ENCODE measurements at places on chromosomes 5 and 9.

GRCh38 chr5:79023947-79024346, 38.8 kb upstream of the ARSB start:
- no peak for DNase-seq

- no peak for DNase-seq
Measured at GRCh38 chr5:133114166-133114932, 62.5 kb downstream of the HSPA4 start.

- no peak for DNase-seq
Measured at GRCh38 chr5:143041461-143041860, 271.3 kb downstream of the ARHGAP26 start.

DNA sequence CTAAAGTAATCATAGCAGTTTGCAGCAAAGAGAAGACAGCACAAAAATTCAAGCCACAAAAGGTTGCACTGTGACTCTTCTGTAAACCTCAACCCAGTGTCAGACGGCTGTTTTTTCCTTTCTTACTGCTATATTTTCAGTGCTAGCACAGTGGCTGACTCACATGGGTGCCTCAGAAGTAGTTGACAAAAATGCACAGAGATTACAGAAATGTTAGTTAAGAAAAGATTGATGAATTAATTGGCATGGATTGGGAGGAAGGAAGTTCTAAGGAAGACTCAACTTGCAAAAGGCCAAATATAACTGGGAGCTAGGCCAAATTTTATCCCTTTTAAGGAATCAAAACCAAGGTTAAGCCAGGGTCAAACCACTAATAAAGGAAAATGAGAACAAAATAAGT, 43.7 kb upstream of the ITGA1 start:
- no peak for DNase-seq

DNA sequence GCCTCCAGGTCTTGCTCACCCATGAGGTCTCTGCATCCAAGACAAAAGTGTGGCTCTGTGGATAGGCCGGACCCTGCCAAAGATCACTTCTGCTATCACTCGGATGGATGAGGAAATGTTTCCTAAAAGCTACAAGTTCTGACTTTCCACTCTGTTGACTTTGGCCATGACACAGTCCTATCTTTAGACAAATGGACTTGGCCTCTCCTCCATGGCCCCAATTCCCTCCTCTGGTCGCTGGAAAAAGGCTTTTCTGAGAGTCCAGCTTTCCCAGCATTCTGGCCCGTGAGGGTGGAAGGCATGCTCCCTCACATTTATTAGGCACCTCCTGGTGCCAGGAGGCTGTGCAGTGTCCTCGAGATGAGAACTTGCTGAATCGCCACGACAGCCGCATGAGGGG, 83.1 kb downstream of the COL27A1 start:
- no peak for DNase-seq

DNA sequence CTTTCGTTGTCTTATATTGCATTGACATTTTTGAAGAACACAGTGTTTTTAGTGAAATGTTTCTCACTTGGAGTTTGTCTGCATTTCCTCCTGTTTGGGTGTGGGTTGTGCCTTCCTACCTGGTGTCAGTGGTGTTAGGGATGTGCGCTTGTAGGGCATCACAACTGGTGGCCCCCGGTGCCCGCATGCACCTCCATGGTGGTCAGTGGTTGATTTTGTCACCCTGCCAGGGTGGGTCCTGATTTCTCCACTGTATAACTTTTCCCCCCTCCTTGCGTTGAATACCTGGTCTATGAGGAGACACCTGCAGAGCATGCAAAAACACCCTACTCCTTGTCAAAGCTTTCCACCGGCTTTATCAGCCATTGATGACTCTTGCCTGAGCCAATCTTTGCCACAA, 132.9 kb downstream of the BARX1 start:
- DNase-seq, result no peak

GRCh38 chr5:6716629-6717149, 3.5 kb downstream of the TENT4A start:
- DNase-seq, result no peak

GRCh38 chr5:180908998-180909731, 10.2 kb downstream of the BTNL8 start:
- DNase-seq, result no peak

DNA sequence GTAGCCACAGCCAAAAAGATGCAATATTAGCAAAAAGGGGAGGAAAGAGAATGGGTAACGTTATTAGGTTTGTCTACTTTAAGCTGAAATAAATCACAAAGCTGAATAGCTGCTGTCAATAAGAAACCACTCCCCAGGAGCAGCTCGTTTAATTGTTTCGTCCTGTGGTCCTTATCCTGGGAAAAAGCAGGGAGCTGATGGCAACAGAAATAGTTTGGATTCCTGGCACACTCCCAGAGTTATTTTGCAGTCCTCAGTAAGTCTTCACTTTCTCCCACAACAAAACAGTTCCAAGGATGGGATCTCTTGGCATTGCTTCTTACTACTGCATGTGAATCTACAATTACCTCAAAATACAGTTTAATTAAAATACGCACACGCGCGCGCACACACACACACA, 28.8 kb downstream of the FRMD3 start:
- no peak for DNase-seq

DNA sequence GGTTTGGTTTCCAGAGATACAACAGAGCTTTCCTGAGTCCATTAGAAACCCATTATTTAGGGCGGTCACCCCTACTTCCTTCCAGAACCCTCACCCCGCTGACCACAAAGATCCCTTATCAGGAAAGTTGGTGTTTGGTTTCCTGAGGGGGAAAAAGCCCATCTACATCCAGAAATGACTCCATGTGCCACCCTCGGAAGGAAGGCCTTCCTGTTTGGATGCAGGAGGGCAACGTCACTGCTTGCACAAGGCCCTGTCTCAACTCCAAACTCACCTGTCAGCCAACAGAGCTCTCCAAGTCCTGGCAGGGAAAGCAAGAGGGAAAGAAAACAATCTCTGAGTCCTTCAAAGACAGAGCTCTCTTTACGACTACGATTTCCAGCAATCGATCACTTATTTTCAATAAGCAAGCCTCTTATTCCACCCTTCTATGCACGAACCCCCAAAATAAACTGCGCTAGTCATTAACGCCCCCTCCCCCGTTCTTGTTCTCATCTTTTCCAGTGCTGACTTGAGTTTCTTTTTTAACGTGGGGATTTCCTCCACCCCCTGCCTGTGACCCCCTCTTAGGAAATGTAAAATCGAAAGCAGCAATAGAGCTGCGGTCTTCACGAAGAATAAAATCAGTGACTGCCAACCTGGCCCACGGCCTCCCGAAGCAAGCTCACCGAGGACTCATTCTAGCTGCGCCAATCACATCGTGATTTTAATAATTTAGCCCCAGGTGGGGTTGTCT, 35.7 kb upstream of the NTNG2 start:
- no peak for DNase-seq

- no peak for DNase-seq
Measured at GRCh38 chr5:586751-587285, 25.3 kb upstream of the CEP72 start.

GRCh38 chr9:102768002-102768401, 227.1 kb upstream of the CYLC2 start:
- DNase-seq, result no peak

DNA sequence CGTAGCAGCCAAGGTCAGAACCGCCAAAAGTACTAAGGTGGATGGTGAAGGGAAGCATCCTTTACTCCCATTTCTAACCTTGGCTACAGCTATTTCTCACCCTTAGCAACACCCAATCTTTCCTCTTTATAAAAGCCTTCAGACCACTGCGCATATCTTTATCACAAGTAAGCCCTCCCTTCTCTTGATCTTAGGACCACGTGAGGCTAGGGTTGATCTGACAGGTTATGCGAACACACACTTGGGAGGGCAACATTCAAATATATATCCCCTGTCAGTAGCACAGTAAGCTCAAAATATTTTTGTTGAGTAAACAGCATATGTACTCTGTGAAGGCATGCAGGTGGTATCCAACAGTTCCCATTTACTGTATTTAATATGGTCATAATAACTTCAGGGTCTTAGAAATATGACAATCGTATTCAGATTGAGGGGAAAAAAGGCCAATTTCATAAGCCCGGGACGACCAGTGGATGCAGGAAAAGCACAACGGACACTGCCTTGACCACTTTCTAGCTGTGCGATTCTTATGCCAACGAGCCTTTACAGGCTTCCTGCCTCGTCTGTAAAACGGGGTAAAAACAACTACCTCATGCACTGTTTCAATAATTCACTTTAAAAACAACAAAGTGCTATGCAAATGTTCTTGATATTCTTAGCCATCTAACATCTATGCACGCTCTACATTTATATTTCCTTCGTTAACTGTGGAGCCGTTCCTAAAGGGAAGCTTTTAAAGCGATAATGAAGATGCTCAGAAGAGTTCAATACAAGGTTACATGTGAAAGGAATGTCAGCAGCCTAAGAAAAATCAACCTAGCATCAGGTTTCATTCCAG, 1.3 kb downstream of the ARSB start:
- DNase-seq, result no peak

DNA sequence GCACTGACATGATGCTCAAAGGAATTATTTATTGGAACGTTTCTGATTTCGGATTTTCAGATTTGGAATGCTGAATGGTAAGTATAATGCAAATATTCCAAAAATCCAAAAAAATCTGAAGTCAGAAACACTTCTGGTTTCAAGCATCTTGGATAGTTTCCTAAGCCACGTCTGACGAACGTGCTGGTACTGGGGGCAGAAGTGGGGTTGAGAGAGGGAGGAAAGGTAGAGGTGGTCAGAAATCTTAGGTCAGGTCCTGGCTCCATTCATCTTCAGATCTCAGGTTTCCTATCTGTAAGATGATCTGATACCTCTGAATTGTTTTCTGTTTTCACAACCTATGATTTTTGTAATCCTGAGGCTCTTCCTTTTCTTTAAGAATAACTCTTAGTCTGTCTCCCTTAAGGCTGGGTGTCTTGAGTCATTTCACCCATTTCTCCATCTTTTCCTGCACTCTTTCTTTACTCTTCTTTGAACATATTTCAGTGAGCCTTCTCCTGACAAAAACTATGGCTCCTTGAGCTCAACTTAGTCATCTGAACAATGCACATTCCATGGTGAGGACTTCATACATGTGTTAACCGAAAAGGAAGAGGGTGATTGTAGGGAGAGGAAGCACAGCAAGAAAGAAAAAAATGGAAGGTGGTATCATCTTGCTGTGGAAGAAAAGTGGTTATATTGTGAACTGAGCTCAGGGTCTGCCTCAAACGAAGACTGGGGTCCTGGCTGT, 3.3 kb downstream of the SGCD start:
- DNase-seq, result no peak

GRCh38 chr5:14202462-14202861, 59.3 kb downstream of the TRIO start:
- no peak for DNase-seq

- DNase-seq, result no peak
Measured at GRCh38 chr9:92191801-92192200, 76.6 kb upstream of the SPTLC1 start.

DNA sequence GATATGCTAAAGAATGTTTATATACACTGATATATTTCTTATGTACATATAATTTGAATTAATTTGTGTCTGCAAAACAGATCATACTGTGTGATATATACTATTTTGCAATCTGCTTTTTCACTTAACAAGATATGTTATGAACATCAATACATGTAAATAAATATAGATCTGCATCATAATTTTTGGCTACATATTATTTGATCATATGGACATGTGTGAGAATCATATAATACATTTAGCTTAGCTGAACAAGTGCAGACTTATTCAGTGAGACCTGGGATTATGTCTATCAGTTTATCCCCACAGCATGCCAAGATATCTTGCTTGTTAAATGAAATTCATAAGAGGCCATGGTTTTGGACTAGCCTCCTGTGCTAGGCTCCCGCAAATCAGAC, 474.3 kb downstream of the ARHGEF28 start:
- DNase-seq, result no peak

DNA sequence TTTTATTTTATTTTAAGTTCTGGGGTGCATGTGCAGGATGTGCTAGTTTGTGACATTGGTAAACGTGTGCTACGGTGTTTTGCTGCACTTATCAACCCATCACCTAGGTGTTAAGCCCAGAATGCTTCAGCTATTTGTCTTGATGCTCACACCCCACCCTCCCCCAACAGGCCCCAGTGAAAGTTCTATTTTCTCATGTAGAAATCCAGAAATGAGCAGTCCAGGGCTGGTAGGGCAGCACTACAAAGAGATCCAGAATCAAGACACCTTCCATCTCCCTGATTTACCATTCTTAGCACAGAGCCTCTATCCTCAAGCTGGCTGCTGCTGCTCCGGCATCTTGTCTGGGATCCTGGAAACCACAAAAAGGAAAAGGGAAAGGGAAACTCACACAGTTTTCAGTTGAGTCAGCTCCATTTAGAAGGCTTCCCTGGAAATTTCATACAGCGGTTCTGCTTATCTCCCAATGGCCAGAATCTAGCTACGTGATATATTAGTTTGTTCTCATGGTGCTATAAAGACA, 85.4 kb upstream of the SMARCA2 start:
- no peak for DNase-seq

DNA sequence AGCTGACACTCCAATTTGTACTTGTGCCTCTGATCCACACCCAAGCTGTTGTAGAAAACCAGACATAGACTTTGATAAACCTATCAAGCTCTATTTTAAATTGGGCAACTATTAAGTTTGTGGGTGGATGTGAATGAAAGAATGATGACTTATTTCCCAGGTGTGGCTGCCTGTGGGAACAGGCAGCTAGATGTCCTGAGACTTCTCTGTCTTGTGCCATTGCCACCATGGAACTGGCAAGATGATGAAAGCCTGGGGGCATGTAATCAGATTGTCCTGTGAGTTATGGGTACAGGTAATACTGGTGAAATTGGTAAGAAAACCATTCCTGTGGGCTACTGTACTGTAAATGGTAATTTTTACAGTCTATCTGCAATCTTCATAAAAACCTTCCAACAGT, 57.5 kb downstream of the CEMIP2 start:
- no peak for DNase-seq

- no peak for DNase-seq
Measured at GRCh38 chr9:99076483-99077171, 28.3 kb upstream of the TGFBR1 start.

DNA sequence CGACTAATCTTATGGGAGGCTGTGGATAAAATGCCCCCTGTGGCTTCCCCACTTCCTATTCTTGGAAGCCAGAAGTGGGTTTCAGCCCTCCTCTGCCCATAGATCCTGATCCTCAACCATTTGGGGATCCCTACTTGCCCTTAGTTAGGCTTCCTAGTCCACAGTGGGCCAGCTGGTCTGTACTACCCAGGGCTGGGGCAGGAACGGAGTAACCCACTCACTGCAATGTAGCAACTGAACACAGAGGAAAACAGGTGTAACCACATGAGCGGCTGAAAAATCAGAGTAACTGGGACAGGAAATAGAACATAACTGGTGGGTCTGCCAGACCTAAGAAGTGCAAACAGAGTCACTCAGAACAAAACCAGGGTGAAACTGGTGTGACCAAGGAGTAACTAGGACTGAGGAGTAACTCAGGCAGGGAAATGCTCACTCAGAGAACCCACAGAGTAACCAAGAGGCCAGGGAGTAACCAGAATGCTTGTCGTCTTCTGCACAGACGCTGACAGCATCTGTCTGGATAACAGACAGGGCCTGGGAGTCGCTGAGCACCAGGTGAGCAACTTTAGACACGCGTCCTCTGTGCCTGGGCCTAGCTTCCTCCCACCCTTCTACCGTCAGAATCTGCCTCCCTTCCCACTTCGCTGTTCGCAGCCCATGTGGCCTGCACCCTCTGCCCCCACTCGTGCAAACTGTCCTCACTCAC, 1.0 kb downstream of the AQP3 start:
- DNase-seq, result no peak

- no peak for DNase-seq
Measured at GRCh38 chr5:1228120-1228519, 2.9 kb downstream of the SLC6A18 start.
